NCI-H526 (cell line): ENCODE measurements at places on chromosomes 5 and 9.

- DNase-seq, result no peak
These were observed 144.3 kb downstream of the ACTBL2 start for GRCh38 chr5:57338068-57338867.

DNA sequence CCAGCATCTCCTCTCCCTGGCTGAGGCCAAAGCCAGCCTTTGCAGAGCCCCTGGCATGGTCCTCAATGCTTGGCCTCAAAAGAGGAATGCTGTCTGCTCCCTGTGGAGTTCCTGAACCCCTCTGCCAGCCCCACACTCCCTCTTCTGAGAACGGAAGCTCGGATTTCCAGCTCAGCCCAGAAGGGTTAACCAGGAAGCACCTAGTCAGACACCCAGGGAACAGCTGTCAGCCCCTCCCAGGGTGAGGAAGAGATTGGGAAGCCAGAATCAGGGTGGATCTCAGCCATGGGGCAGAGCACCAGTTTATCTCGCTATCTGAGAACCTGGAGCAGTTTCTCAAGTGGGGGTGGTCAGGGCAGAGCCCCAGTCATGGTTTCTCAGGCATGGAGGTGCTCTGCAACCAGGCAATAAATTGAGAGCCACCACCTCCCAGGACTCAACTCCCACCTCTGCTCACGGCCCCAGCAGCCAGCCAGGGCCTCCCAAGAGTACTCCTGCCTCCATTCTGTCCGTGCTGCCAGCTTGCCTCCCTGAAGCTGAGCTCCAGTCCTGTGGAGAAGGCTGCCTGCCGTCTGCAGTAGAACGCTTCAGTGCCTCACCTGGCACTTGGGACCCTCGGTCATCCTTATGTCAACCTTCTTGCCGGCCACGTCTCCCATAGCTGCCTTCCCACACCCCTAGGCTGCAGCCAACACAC is 7.6 kb downstream of the FOXE1 start:
- no peak for DNase-seq

GRCh38 chr9:134566196-134566847 is 75.3 kb upstream of the COL5A1 start:
- DNase-seq, result no peak

DNA sequence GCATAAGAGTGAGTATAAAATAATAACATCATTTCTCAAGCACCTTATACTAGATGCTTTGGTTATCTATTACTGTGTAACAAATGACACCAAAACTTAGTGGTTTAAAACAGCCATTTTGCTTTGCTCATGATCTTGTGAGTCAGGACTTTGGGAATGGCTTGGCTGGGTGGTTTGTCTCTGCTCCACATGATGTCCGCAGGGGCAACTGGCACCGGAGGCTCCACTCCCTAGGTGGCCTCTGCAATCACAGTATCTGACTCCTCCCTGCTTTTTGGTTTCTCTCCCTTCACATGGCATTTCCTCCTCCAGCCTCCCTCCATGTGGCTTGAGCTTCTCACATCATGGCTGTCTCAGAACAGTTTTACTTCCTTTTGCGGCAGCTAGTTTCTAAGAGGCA is 259.5 kb downstream of the GAS1 start:
- no peak for DNase-seq

DNA sequence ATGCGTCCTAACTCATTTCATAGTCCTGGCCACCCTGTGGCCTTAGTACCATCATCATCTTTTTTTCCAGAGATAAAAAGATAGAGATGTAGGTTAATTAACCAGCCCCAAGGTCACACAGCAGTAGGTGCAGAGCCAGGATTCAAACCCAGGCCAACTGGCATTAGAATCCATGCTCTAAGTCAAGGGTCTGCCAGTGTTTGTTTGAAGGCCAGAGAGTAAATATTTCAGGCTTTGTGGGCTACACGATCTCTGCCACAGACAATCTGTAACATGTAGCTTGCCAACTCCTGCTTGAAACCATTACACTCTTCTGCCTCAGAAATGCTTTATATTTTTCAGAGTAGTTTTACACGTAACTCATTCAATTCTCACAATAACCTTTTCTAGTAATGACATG is 119.6 kb downstream of the EFNA5 start:
- DNase-seq, result no peak

- DNase-seq, result no peak
These were observed 25.8 kb downstream of the ADAMTSL2 start for GRCh38 chr9:133560311-133560710.

DNA sequence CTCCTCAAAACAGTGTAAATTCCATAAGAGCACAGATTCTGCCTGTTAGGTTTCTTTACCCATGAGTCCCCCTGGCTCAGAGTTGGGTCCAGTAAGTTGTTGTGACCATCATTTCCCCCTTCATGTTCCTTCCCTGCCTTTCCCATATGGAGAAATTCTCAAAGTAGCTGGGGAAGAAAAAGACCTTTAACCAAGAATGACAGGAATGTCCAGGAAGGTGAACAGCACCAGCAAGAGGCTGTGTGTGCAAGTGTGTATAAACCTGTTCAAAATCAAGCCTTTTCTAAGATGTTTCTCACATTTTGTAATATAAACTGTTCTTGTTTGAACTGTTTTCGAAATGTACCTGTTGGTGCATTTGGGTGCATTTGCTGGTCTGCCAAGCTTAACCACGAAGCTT is 238.2 kb downstream of the SLIT3 start:
- DNase-seq, result no peak

GRCh38 chr5:151961557-151961956 is 36.9 kb upstream of the GLRA1 start:
- DNase-seq, result no peak

DNA sequence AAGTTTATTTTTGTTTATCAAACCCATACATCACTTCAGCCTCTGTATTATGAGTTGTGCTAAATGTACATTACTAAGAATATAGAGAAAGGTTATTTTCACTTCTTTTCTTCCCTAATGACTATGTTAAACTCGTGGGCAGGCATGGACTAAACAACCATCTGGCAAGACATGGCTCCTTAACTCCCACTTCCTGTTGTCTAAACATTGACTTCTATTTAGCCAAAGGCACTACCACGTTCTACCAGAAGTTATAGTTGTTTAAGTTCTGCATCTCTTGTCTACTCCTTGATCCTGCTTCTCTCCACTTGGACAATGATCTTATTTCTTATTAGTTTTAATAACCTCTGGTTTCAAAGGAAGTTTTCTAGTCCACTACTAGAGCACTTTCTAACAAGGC is 136.1 kb downstream of the MACIR start:
- no peak for DNase-seq

DNA sequence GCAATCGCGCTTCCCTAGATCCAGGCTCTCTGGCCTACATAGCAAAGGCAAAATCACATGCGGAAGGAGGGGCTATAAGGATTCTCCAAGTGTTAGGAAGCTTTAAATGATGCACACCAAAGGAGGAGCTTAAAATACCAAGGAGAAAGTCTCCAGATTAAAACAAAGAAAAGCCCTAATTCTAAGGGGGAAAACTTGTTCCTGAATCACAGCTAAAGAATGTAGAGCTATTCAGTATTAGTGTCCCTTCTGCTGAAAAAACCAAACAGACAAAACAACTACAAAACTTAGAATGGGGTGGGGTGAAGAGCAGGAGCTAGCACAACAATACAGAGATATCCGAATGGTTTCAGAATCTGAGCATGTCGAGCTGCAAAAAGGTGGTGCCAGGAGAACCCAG is 213.7 kb downstream of the DCP2 start:
- no peak for DNase-seq

GRCh38 chr5:167664222-167664804 is 627.1 kb upstream of the WWC1 start:
- no peak for DNase-seq

DNA sequence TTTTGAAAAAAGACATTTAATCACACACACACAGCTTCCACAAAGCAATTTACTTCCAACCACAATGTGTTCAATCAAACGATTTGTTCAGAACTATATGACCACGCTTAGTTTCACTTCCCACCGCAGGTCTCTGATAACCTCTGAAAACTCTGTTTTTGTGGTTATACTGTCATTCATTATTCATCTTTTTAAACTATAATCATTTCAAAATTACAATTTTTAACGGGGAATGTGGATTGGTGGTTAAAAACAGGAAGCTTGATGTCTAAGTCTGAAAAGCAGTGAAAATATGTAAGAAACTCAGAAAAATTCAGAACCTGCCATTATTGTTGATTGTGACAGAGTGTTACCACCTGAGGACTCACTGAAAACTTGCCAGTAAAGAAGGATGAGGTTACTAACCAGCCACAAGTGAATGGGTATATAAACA is 12.7 kb upstream of the TMEM174 start:
- DNase-seq, result no peak

DNA sequence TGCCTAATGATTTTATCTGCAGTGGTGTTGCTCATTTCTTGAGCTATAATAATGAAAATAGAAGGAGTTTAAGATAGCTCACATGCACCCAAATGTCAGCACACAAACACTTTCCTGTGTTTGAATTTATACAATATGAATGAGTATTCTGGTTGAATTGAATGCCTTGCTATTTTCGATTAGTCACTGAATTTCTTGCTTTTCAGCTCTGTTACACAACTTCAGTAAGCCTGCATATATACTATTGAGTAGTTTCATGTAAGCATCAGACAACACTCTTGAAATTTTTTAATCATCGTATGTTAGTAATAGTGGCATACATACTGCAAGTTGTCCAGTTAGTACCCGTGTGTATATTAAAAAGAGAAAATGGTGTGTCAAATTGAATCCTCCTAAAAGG is 281.5 kb upstream of the GRIA1 start:
- DNase-seq, result no peak

DNA sequence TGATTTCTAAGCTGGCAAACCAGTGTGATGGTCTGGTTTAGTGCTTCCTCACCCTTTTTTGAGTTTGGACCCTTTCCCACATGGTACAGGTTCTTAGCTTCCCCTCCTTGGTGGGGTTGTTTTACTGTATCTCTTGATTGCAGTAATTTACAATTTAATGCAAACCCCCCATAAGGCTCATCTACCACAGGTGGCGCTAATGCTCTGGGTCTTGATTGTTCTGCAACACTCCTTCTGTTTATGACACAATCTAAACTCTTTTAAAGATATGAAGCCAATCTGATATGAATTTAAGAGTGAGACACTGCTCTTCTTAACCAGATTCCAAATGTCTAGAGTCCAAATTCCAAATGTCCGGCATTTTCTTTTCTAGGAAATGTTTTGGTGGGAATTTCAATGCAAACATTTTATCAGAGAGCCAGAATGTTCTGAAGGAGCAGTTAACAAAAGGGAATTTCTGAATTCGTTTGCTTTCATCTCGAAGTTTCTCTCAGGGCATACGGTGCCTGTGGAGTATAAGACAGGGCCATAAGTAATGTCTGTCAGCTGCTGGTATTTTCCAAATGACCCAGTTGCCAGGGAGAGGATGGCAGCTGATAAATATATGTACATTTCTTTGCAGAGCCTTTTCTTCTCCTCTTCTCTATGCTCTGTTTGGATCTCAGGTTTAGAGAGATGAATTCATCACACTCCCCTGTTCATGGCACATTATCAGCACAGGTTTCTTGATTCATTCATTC is 246.8 kb downstream of the ARHGAP26 start:
- peak; percentile 58 for DNase-seq

GRCh38 chr9:86098824-86099700 is at the start of gene GOLM1:
GOLM1 (minus strand) TSS chr9:86099558; CDS start chr9:86079320, 20,238 bp downstream.
- DNase-seq, result no peak

DNA sequence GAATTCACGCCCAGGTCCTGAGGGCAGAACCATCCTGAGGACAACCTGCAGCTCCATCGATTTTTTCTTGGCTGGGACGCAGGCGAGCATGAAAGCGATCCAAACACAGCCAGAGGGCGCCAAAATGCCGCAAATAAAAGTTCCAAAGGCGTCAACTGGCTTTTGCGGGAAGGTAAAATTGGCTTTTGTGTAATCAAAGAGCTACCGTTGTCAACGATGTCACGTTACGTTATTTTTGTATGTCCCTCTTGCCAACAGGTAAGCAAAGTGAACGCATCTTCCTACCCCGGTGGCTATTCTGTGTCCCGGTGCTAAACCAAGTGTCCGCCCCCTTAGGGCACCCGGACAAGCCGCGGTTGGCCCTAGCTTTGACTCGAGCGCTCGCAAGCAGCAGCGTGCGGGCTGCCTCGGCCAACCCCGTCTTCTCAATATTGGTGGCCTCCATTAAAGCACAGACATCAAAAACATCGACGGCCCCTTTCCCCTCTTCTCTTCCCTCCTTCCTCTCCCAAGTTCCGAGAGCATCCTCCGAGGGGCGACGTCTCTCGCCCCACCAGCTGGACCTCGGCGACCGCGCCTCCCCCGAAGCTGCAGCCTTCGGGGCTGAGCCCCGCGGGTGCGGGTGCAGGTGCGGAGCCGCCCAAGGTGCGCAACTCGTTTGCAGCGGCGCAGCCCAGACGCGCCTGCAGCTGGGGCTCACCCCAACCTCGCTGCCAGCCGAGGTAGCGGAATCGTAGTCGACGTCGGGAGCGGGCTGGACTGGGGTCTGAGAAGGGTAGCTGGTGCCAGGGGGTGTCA is 1.1 kb upstream of the BASP1 start:
- peak; percentile 95 for DNase-seq

- DNase-seq, result no peak
These were observed 246.1 kb downstream of the TRIM32 start for GRCh38 chr9:116933251-116933650.

DNA sequence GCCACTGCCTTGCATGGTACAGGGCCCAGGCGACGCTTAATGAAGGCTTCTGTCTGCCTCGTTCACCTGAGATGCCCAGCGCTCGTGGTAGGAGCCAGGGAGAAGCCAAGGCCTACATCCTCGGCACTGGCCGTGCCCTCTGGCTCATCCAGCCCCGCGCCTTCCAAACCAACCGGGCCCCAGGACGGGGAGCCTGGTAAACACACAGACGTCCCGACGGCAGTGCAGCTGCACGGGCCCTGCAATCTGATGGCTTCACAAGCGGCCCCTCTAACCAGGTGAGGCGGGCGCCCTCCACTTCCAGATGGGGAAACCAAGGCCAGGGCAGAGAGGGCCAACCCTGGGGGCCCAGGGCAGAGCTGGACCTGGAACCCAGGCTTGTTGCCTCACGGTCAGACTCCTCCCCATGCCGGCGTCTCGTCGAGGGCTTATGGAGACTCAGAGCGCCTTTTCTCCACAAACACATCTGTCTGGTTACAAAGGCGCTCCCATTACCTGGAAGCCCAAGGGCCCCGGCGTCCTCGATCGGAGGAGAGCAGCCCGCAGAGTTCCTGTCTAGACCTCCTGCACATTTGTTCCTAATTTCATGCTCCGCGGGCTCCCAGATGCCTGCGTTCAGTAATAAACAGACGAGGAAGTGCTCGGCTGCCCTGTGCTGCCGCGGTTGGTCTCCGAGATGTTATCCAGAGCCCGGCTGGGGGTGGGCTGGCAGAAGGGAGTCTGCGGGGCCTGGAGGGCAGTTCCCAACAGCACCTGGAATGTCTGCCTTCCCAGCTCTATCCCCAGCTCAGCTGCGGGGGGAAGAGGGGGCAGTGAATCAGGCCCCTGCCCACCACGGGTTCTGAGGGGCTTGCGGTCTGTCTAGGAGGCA is 23.5 kb downstream of the FAM163B start:
- DNase-seq, result peak; percentile 51

DNA sequence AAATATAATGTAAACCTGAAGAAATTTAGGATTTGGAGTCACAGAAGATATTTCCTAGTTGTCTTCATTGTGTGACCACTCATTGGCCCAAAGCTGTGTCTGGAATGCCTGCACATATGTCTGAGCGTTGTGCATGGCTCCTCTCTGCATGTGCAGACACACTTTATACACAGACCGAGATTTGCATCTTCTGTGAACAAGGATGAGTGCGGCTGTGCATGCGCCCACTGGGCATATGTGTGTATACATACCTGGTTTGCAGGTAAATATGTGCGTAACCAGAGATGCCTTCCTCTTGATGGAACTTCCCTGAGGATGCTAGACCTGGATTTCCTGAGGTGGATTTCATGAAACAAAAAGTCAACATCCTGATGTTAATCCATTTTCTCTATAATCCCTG is 19.1 kb downstream of the PHF2 start:
- peak; percentile 64 for DNase-seq
